ENCODE measurements at places on chromosomes 2 and 18.

GRCh38 chr2:79697200-79697599, 184.3 kb downstream of the CTNNA2 start:
- no peak for DNase-seq

GRCh38 chr2:15315411-15315810, 245.7 kb downstream of the NBAS start:
- no peak for DNase-seq

DNA sequence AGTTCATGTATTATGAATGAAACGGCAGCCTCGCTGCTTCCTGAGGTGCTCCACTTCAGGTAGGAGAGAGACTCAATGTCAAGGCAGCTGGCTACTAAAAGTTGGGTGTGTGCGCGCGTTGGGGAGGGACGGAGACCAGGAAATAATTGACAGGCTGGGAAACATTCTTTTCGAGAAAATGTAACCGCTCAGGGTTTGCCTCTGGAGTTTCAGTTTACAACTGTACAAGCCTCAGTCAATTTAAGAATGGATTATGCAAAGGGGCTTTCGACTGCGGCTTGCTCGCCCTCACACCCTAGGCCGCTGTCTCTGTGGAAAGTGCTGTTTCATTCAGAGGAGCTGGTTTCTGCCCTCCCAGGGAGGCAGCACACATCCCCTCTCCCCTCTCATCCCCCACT, 4.4 kb upstream of the SPRED2 start:
- DNase-seq, result no peak

- no peak for DNase-seq
Measured at GRCh38 chr2:200640901-200641300, 55.1 kb downstream of the AOX1 start.

DNA sequence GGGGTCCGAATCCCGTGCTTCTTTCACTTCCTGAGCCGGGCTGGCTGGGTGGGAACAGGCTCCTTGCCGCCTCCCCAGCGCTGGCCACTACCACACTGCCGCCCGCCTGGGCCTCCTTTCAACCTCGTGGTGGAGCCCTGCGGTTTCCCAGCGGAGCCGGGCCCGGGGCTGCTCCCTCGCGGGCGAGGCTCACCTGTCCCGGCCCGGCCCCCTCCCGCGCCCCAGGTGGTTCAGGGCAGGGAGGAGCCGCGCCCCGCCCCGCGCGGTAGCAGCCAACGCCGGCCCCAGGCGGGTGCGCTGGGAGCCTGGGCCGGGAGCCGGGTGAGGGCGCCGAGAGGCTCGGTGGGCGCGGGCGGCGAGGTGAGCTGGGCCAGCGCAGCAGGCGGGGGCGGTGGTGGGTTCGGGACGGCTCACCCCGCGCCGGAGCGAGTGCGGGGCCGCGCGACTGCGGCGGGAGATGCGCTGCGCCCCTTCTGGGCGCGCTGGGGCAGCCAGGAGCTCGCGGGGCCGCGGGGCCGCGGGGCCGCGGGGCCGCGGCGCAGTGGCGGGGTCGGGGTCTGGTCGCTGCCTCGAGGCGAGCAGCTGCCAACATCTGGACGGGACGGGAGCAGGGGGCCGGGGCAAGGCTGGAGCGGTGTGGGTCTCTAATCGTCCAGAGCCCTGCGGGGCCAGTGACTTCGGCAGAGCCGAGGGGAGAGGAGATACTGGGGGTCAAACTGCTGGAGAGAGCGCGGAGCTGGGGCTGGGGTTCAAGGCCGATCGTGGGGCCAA, at the start of gene LYPD6B:
TSS of gene LYPD6B (plus strand) at position 258 of the 771 bp plus-strand sequence. CDS start 92,250 bp downstream, outside the sequence.
- DNase-seq, result peak; percentile 14

GRCh38 chr2:207926133-207926988, 99.0 kb downstream of the PLEKHM3 start:
- DNase-seq, result no peak

DNA sequence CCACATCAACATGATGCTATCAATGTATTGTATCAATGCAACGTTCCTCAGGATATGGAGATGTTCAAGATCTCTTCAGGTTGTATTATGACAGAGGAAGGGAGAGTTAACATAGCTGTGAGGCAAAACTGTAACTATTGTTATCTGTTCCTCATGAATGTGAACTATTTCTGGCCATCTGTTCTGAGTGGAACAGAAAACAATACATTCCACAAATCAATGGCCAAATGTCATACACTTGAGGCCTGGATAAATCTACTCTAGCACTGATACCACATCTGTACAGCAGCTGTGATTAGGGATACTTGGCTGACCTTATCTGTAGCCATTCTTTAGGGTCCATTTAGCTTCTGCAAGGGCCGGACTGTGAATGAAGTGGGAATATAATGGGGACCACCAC, 447.9 kb downstream of the IRS1 start:
- no peak for DNase-seq

- no peak for DNase-seq
Measured at GRCh38 chr2:177519534-177520115, 127.1 kb downstream of the AGPS start.
